ENCODE measurements at places on chromosomes 7 and 10.

- no peak for DNase-seq
These were observed 147.5 kb downstream of the RAB11FIP2 start for GRCh38 chr10:117899181-117899683.

GRCh38 chr7:44184206-44184872 lies 4.9 kb downstream of the GCK start:
- no peak for DNase-seq

DNA sequence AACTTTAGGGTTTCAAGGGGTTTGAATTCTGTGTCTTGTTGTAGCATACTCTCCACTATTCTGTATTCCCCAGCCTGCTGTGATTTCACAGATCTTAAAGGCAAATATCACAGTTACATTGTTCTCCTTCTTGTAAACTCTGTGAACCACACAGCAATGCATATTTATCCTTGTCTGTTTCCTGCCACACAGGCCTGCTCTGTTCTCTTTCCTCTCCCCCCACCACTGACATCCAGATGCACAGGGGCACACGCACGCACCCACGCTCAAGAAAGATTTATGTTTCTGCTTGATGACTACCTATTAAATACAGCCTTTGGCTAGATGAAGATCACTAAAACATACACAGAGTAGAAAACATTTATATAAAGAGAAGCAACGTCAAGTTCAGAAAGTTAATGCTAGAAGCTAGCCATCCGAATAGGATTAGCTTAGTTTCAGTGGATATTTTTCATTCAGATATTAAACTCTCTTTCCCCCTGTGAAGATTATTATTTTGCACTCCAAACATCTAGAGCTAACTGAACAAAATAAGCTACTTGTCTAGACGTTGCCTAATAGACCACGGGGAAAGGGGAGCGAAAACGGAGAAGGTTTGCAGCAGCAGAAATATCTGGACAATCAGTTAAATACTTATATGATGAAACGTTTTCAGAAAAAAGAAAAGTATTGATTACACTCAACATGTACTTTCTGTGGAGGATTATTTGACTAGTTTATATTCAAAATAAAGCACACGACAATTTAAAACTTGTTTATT lies 193.1 kb upstream of the SEMA3C start:
- no peak for DNase-seq

- no peak for DNase-seq
These were observed 76.4 kb upstream of the PRSS58 start for GRCh38 chr7:142334236-142334635.

DNA sequence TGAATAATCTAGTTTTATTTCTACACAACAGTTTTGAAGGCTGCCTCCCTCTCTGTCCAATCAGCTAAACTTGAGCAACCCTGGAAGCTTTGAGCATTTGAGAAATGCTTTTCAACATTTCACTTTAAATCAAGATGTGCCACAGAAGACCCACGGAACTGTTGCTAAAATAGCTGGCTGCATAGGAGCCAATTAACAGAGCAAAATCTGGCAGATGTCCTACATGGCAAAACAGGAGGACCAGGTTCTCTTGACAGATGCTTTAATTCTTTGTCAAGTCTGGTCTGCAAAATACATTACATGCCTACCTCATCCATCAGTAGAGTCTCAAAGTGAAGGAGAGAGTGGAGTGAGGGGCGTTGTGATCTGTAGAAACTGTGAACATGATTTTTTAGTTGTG lies 185.9 kb downstream of the DPY19L1 start:
- no peak for DNase-seq

- no peak for DNase-seq
These were observed 227.0 kb downstream of the TRIL start for GRCh38 chr7:28731092-28731658.

GRCh38 chr10:93095225-93095624 lies 21.5 kb downstream of the CYP26A1 start:
- no peak for DNase-seq

- DNase-seq, result no peak
These were observed 23.8 kb upstream of the AKR1C1 start for GRCh38 chr10:4939224-4940072.

GRCh38 chr10:64038107-64038506 lies 516.9 kb downstream of the REEP3 start:
- DNase-seq, result no peak

GRCh38 chr7:70779321-70779720 lies 352.6 kb upstream of the GALNT17 start:
- DNase-seq, result no peak

DNA sequence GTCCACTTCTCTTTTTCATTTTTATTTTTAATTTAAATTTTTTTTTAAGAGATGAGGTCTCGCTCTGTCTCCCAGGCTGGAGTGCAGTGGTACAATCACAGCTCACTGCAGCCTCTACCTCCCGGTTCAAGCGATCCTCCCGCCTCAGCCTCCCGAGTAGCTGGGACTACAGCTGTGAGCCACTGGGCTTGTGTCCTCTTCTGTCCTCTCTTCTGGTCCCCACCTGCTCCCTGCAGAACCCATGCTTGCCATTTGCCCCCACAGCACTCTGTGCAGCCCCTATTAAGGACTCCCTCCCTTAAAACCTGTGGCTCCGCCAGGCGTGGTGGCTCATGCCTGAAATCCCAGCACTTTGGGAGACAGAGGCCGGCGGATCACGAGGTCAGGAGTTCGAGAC lies 9.1 kb upstream of the FZD9 start:
- DNase-seq, result no peak

GRCh38 chr10:115026056-115026745 lies 67.0 kb upstream of the ATRNL1 start:
- DNase-seq, result no peak

- DNase-seq, result no peak
These were observed 23.3 kb downstream of the AVL9 start for GRCh38 chr7:32518534-32519140.

DNA sequence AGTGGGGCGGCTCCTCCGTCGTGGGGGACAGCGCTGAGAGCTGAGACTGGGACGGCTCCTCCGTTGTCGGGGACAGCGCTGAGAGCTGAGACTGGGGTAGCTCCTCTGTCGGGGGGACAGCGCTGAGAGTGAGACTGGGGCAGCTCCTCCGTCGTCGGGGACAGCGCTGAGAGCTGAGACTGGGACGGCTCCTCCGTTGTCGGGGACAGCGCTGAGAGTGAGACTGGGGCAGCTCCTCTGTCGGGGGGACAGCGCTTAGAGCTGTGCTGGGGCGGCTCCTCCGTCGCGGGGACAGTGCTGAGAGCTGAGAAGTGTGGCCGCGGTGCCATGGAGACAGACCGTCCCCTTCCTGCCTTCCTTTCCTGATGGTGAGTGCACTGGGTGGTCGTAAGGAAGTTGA lies 136.4 kb downstream of the DYNC2I1 start:
- no peak for DNase-seq

DNA sequence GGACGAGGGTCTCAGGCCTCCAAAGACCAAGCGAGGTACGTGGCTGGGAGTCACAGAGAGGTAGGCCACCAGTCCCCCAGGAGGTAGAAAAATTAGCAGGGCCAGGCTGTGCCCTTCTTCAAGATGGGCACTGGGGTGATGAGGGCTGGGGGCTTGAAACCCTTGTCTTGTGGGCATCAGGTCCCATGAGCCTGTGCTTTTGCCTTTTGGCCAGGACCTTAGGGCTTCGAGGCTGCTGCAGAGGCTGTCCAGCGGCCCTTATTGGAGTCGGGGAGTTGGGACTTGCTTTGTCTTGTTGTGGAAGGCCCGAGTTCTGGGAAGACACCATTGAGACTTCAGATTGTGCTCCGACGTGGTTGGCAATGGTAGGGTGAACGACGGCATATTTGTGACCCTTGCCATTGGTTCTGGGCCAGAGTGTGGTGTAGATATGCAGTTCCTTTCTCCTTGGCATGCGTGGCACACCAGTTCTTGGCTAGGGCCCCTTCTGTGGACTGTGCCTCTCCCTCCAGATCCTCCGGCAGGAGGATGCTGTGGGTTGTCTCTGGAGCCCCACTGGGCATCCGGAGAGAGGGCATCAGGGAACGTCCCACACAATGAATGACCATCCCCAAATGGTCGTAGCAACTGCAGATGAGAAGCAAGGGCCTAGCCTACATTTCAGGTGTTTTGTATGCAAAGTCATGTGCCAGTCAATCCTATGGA lies 931 bp downstream of the SH2D4B start:
- no peak for DNase-seq

GRCh38 chr7:103691291-103691690 lies 245.3 kb upstream of the SLC26A5 start:
- no peak for DNase-seq

DNA sequence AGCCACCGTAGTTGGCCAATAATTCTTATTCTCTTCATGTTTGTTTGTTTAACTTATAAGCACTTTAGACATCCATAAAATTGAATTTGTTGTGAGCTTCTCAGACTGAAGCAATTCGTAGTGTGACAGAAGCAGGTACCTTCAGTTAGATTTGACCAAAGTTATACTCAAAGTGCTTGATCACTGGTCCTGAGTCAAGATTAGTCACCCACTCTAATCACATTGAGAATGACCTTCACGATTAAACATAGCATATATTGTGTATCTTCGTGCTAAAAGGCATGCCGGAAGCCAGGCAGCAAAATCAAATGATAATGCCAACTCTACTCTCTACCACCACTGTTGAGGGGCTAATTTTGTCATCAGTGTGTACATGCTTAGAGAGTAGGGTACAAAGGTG lies 763.7 kb upstream of the MBL2 start:
- DNase-seq, result no peak

DNA sequence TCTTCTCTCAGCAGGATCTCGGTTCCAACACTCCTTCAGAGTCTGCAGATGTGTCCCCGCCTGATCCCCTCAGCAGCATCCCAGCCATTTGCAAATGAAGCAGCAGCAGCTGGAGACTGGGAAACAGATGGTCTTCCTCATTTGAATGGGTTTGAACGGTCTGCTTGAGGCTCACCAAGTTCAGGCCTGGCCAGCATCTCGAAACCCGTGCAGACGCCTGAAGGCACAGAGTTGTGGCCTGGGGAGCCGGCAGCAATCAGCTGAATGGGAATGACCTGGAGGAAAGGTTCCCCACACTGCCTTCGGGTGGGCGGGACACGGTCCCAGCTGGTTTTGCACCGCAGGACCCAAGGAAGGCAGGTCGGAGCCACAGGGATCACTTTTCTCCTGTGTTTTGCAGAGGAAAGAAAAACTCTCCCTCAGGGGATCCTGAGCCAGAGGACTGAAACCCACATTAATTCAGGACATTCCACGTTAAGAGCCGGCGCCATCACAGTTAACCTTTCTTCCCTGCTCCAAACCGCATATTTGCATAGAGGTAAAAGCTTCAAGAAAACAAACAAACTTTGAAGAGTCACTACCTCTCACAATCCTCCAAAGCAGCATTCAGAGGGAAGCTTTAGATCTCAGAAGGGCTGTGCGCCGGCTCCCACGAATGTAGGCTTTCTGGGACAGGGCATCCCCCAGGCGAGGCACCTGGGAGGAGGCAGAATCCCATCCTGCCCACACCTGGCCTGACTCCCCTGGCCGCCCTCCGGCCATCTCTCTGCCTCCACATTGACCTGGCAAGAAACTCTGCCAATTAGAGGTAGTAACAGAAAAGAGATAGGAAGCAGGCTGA lies 17.7 kb downstream of the FGFR2 start:
- DNase-seq, result no peak

GRCh38 chr10:57785546-57785945 lies 482.1 kb downstream of the IPMK start:
- DNase-seq, result no peak

DNA sequence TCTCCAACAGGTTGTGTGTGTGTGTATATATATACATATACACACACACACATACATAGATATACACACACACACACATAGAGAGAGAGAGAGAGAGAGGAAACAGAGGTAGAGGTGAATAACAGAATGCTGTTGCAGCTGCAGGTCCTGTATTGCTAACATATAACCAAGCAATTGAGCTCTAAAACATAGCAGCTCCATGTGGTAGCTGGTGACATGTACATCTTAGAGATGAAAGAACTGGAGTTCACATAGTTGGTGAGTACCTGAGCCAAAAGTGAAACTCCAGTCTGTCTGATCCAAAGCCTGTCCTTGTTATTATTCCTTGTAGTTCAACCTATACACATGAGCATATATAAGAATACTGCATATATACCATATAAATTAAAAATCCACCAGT lies 152.9 kb upstream of the CSTF2T start:
- DNase-seq, result no peak

DNA sequence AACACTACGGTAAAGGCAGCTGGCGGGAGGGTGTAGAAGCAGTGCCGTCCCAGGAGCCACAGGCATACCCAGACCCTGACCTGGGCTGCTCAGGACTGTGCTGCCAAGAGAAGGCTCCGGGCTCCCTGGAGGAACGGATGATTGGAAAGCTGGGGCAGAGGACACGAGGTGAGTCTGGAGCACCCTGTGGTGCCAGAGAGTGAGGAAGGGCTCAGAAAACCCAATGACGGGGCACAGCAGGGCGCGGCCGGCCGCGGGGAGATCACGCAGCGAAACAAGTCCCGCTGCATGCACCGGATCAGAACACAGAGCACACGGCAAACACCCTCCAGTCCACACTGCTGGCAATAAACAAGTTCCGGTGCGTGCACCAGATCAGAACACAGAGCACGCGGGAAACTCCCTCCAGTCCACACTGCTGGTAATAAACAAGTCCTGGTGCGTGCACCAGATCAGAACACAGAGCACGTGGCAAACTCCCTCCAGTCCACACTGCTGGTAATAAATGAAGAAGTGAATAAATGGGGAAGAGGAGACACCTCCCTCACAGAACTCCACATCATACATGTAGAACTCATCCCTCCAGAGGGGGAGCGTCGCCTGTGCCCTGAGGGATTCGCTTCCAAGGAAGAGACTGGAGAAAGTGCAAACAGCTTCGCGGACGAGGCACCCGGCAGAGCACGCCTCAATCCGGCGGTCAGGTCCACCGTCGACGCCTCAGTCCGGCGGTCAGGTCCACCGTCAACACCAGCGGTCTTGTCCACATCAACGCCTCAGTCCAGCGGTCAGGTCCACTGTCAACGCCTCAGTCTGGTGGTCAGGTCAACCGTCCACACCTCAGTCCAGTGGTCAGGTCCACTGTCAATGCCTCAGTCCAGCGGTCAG lies 265.0 kb downstream of the MAD1L1 start:
- no peak for DNase-seq

DNA sequence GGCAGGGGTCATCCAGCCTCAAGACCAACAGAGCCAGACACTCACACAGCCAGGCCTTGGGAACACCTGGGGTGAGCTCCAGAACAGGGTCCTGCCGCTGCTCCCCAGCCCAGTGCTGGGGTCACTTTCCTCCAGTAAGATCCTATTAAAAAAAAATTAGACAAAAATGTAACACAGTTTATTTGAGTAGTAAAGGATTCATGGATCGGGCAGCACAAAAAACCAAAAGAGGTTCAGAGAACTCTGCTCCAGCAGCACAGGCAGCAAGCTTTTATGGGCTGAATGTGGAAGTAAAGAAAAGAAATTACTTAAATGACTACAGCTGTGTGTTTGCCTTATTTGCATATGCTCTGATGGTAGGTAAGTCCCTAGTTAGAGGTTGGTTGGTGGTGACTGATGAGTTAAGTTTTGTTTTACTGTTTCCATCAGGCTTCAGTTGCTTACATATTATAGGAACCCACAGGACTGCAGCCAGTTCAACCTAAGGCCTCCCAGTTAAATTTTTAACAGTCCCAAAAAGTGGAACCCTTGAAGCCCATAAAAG lies 80.5 kb upstream of the FGFR2 start:
- no peak for DNase-seq

- no peak for DNase-seq
These were observed 95.3 kb downstream of the ZNRF2 start for GRCh38 chr7:30379741-30380140.
